ENCODE measurements at places on chromosomes 5 and 9.

DNA sequence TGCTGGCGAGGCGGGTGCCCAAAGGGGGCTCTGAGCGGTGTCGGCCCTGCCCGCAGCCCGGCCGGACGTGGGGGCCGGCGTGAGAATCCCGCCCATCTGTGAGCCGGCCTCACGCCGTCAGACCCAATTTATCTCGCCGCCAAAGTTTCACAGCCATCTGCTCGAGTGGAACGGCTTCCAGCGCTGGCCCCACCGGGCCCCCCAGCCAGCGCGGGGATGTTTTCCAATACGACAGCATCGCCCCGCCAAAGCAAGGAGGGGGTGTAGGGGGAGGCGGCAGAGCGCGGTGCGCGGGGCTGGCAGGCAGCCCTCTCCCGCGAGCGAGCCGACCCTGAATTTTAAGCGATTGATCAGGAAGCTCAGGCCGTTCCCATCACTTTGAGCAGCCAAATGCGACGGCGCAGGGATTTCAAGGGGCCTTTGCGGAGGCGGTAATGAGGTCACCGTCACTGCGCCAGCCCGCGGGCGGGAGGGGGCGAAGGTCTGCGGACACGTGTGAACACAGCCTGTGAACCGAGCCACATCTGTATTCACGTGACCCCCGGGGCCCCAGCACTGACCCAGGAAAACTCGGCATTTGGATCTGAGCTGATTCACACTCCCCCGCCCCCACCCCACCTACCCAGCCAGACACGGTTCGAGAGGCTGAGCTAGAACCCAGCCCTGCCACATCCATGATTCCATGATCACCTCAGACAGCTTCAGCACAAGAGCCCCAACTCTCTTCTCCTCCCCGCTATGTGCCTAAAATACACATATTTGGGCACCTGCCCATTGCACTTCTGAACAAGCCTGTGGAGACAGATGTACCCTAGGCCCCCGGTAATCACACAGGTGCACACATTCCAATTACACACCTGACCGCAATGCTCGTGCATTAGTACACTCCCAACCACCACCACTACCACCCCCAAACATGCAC, 47.8 kb upstream of the PSD2 start:
- DNase-seq: peak; percentile 70

DNA sequence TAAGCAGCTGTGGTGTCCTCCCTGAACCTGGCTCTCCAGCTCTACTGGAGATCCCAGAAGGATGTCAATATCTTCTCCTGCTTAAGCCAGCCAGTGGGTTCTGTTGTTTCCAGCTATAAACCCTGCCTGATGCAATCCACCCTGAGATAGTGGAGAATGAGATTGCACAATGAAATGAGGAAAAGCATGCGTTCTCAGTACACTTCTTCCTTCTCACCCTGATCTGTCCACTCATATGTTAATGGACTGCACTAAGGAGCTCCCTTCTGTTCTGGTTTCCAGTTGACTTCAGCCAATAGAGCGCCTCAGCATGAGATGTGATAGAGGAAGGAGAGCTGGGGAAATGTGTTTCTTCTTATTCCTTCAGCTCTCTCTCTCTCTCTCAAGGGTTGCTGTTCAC, 40.0 kb upstream of the CDH6 start:
- DNase-seq: no peak

DNA sequence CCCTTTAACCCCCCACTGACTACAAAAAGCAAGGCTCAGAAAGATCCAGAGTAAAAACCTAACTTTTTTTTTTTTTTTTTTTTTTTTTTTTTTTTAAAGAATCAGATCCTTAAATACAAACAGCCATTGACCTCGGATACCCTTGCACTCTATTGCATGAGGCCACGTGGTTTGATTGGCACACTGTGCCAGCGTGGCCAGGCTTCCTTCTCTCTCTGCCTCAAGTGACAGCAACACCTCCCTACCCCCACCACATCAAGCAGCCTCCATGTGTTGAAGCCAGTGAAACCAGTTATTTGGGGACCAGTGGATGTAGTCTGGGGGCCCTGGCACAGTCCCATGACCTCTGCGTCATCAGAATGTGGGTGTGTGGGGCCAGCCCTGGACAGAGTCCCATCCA, 71.4 kb downstream of the OTULIN start:
- DNase-seq: no peak

- DNase-seq: no peak
Measured at GRCh38 chr5:108398964-108399363, 17.1 kb upstream of the FBXL17 start.

DNA sequence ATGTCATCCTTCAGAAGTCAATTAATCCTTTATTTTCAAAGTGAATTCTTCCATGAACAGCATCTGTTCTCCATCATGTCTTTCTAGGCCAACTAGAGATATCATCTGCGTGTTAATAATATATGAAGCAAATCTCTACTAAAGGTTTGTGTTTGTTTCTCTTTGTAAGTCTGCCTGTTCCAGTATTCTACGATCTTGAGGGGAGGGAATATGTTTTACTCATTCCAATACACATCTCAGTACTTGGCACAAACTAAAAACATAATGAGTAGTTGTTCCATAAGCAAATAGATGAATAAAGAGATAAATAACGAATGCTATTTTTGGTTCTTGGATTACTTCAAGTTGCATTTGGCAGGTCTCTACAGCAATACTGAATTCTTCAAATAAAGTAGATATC, 470.7 kb upstream of the GRIN3A start:
- no peak for DNase-seq
